ENCODE measurements at places on chromosomes 2 and 18. TPM values are rescaled to one million over a fixed set of nuclear protein-coding genes. Genes with fewer than 3 reads are reported as not detected.

SERPINB13 gene
- total RNA-seq = not detected

SNORC gene
- total RNA-seq = 1.9 TPM

DHRS9 gene
- 3.3 TPM for total RNA-seq

SIX2 gene
- not detected for total RNA-seq

ITPRIPL1 gene
- total RNA-seq = 44.8 TPM

NAT8 gene
- total RNA-seq = not detected

- DNase-seq = no peak
Observed at GRCh38 chr18:48874233-48874632, 76.5 kb downstream of the SMAD7 start.

DNA sequence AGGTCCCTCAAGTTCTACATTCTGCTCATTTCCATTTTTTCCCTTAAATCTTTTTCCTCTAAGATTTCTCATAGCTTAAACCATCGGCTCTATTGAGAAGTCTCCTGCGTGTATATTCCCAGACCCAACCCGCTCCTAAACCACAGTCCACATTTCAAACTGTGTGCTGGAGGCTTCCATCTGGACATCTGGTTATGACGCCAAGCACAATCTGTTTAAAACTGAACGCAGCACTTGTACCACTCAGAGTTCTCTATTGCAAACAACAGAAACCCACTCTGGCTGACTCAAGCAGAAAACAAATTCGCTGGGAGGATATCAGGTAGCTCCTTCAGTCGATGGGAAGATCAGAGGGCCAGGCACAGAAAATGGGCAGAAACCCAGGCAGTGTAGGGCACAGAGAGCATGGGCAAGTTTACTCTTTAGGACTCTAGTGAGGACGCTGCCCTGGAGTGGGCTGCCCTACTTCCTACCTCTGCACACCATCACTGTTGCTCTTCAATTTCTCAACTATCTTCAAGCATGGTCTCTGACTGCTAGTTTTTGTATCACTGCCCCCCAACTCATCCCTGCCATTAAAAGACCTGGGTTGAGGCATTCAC is 5.6 kb upstream of the EML4 start:
- DNase-seq = no peak

GRCh38 chr2:176114930-176115625 is 1.5 kb upstream of the HOXD10 start:
- DNase-seq = no peak

GRCh38 chr2:10387033-10387432 is 61.1 kb downstream of the ODC1 start:
- DNase-seq = no peak

DNA sequence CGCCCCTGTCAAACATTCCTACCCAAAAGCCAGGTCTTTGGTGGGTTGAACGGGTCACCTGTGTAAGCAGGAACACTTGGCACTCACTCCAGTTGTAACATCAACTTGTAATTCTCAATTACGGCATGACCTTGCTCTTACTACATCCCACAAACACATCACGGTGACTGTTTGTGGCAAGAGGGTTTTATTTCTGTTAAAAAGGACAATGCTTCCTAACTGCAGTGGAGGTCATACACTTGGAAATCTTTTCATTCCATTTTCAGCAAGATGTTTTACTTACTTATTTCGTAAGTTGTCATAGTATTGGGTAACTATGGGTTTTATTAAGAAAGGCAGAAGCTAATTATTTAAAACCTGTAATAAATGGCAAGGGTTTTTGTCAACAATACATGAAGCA is 126.1 kb downstream of the ZNF516 start:
- DNase-seq = no peak

- no peak for DNase-seq
Observed at GRCh38 chr2:218806346-218806978, 24.5 kb downstream of the CYP27A1 start.

DNA sequence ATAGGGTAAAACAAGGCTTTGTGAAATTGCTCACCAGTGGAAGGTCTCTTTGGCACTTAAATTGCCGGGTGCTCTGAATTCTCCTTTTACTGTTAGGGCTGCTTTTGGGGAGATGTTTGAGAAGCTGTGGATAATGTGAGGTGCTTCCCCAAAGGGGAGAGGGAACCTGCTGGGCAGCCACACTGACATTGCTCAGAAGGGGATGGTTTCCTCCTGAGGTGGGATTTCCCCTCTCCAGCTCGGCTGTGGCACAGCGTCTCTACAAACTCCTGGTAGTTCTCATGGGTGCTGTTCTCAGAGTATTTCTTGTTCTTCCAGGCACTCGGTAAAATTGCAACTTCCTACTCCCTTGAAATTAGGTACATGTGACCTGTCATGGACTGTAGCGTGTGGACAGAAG is 124.2 kb downstream of the LPIN1 start:
- no peak for DNase-seq

DNA sequence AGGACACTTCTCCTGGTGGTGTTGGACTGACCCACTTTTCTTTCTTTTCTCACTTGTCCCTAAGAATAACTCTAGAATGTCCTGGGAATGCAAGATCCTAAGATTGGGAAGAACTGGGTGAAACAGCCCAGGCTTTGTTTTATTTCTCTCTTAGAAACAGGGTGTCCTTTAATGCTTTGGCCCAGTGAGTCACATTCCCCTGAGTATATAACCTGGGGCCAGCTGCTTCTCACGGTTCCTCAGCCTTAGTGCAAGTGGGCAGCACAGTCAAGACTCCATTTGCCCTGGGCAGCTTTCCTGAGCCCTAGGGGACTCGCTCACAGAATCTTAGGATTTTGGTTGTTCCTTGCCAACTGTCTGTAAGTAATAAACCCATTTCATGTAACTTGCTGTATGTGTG is 355.0 kb downstream of the DSC3 start:
- no peak for DNase-seq

DNA sequence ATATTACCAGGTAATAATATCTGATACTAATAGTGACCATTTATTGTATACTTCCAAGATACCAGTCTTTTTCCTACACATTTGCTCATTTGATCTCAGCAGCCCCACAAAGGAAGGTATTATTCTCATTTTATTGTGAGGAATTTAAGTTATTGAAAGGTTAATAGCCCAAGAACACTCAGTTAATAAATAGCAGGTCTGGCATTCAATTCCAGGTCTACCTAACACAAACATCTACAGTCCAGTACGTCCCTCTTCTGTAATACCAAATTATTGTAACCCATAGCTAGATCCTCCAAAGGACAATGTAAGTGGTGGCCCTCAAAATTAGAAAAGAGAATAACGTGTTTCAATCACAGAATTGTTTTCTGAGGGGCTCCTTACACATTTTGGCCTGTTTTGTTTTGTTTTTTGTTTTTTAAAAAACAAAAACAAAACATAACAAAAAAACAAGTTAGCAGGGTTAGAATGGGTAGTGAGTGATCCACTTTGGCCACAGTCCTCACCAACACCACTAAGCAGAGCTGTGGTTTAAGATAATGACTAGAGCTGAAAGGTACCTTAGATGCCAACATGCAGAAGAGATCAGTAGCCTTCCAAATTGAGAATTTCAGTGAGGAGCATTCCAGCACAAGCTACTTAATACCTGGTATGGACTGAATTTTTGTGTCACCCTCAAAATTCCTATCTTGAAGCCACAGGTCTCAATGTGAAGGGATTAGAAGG is 137.5 kb downstream of the DYM start:
- DNase-seq = no peak

Measured in activated T-helper 2 cell treated with anti-CD3 and anti-CD28 coated beads, Interferon-gamma antibody, Interleukin-2, Interleukin-4, amounts not matched to agents 10 μg/mL and 5 μg/mL and 100 μg/mL, durations not matched to agents 14 hours and 24 hours and 36 hours (primary cell).